NCI-H1417 treated with DMSO at 0.1 percent for 48 hours (cell line): ENCODE measurements at places on chromosomes 12 and 14.

DNA sequence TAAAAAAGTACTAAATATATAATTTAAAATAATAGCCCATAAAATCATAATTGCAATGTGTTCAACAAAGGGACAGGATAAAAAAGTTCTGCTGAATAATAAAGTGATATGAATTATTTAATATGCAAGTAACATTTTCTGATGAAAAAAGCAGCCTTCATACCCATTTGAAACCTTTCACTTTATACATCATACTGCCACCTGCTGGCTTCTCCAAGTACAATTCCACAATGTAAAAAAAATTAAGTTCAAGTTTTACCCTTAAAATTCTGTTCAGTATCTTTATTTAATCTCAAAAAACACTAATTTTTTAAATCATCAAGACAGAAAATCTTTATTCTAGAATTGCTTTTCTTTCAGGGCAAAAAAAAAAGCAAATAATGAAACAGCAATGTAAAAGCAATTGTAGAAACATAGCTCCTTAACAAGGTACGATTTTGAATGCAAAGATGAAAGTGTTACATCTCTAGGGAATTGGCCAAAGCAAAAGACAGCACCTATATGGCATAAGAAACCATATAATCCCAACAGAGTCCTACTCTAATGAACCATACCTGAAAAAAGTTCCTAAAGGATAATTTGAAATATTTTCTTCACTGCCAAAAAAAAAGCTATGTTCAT lies 15.0 kb downstream of the MDM1 start:
- no peak for DNase-seq

DNA sequence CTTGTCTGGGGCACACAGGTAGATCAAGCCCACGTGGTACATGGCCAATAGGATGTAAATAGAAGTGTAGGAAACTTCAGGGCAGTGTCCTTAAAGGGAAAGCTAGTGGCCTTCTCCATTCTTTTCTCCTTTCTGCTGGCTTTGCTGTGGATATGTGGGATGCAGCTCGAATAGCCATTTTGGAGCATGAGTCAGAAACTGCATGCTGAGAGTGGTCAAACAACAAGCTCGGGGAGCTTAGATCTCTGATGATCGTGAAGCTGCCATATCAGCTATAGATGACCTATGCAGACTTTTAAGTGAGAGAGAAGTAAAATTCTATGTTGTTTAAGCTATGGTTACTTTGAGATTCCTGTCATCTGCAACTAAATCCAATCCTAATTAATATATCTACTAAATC lies 241.3 kb upstream of the DAAM1 start:
- DNase-seq, result no peak

DNA sequence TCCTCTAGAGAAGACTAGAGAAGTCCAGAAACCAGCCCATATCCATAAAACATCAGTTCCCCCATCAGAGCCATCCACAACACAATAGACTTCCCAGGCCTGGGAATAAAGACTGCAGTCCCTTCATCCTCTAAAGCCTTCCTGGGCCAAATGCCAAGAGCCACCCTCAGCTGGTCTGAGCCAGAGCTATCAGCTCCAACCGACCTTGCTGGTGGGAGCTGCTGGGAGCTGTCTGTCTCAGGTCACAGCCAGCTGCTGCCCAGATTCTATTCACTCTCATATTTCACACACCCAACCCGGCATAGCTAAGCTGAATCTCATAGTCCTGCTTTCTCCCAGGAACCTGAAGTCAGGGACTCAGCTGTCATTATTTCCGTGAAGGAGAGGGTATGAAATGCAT lies 10.9 kb upstream of the TFCP2 start:
- DNase-seq, result no peak

- peak; percentile 33 for DNase-seq
These were observed 75.0 kb downstream of the TGFB3 start for GRCh38 chr14:75906680-75907280.

DNA sequence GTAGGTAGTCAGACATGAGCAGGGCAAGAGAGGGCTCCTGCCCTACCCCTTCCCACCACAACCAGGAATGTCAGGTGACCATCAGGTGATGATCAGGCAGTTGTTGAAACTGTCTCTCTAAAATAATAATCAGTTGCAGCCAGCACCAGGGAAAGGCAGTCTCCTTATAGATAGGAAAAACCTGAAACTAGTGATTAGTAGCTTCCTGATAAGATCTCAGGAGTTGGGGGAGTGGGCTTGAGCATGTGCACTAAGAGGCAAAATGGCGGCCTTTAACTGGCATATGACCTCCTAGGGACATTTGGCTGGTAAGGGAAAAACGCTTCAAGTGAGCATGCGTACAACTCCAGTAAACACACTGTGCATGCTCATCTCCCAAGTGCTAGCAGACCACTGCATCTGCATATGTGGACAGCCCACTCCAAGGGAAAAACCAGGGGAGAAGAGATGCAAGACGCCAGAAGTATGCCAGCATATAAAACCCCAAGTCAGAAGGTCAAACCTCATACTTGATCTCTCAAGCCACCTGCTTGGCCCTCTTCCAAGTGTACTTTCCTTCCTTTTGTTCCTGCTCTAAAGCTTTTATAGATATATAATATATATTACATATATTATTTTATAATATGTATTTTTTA lies 37.1 kb downstream of the TGFB3 start:
- no peak for DNase-seq

GRCh38 chr12:97984436-97984835 lies 521.8 kb downstream of the RMST start:
- no peak for DNase-seq

GRCh38 chr14:48096897-48097296 lies 421.5 kb upstream of the MDGA2 start:
- no peak for DNase-seq

- no peak for DNase-seq
These were observed 7.2 kb upstream of the KRT75 start for GRCh38 chr12:52441320-52441911.

DNA sequence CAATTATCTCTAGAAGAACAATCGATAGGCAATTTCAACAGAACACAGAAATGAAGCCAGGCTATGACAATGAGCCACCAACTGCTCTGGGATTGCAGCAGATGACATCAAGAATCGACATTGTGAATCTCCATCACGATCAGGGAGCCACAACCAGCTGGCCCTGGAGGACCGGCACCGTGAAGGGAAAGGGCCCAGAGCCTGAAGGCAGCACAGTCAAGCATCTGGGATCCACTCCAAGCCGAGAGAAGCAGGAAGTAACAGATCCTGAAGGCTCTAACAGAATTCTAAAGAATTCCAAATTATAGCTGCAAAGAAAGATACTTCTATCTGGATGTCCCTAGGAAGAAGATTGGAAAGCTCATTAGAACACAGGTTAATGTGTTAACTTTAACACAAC lies 61.0 kb downstream of the LRRC74A start:
- DNase-seq, result no peak

- no peak for DNase-seq
These were observed 109.2 kb upstream of the FLRT2 start for GRCh38 chr14:85420707-85421106.

DNA sequence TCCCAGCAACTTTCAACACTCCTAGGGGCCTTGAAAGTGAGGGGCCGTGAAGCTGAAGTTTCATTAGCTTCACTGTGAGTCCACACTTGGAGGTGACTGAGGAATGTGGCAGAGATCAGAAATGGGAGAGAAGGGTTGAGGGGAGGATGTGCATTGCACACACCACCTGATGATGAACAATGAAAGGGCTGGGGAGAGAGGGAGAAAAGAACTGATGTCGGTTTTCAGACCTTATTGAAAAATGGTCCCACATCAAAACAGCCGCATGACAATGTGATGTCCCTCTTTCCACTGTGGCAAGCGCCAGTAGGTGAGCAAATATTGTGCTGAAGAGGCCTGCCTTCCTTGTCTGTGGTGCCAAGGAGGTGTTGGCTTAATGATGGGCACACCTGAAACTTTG lies 32.3 kb upstream of the ATP23 start:
- no peak for DNase-seq

DNA sequence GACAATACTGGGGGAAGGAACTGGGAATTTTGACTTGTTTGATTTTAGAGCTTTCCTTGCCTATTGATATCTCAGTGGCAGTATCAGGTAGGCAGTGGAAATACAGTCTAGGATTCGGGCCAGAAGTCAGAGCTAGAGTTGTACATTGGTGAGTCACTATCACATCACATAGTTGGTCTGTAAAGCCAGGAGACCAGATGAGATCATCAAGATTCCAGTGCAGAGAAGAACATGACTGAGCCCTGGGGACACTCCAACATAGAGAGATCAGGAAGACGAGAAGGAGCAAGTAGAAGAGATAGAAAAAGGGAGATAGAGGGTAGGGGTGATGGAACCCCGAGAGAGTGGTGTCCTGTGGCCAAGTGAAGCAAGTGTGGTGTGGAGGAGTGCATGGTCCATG lies 46.6 kb upstream of the NR1H4 start:
- no peak for DNase-seq

DNA sequence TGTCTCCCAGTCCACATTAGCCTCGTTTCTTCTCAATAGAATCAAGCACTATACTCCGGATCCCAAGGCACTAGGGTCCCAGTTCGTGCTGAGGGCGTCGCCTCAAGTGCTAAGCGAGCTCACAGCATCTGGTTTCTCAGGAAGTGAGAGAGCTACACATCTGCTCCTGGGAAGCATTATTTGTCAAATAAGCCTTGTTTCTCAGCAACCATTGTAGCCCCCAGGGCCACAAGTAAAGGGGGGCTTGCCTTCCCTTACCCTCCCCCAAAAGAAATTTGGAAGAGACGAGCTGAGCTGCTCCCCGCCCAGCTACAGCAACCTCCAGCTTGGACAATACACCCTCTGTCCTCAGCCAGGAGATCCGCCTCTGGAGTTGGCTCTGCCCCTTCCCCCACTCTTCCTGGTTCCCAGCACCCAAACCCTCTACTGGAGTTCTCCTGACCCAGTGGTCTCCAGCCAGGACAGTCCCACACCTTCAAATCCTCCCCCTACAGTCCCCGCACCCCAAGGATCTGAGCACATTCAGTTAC lies 5.7 kb upstream of the TNS2 start:
- DNase-seq, result no peak

DNA sequence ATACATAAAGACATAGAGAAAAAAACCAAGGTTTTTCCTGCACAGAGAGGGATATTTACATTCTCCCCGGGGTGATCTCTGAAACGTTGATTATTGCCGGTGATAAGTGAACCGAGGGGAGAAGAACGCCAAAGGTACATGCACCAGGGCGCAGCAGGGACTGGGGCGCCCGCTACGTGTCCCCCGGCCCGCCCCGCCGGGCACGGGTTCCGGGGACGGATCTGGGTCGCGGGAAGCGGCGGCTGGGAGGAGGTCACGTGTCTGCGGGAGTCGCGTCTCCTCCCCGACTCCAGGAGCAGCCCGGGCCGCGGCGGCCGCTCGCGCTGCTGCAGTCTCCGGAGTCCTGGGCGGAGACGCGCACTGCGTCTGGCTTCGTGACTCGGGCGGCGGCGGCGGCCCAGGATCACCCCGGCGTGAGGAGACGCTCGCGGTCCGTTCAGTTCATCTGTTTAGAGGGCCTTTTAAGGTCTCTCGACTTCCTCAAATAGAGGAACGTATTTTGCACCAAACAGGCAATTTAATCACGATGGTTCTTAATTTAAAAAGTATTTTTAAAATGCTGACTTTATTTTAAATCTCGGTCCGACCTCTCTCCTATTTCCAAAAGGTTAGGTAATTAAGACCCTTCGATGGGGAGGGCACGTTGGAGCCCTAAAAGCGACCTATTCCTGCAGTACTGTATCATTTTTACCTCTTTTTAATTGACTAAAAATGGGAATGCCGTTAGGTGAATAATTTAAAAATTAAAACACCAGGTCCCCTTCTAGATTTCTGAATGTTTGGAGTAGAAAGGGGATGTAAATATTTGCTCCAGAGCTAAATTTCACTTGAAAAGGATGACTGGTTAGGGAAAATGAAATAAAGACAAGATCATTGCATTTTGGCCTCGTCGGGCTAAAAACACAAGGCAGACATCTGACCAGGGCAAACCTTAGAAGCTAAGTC lies 1.8 kb upstream of the BHLHE41 start:
- DNase-seq, result no peak

- no peak for DNase-seq
These were observed 50.4 kb downstream of the GXYLT1 start for GRCh38 chr12:42094277-42094676.

DNA sequence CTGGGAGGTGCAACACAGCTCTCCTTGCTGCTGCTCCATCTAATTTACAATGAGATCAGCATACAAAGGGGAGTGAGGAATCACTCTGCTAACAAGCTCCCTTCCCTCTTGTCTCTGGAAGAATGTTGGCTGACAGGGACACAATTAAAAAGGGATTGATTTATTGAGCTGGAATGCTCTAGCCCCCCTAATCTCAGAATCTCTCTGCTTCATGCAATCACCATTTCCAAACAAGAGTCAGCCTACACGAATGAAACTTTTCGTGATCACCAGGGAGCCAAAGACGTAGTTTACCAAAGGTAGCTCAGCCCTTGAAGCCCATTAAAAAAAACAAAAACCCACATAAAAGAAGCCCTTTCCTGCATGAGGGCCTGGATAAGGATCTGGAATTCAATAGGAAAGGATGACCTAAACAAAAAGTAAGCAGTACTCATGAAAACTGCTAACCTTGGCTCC lies 223.8 kb downstream of the C12orf75 start:
- DNase-seq, result no peak

DNA sequence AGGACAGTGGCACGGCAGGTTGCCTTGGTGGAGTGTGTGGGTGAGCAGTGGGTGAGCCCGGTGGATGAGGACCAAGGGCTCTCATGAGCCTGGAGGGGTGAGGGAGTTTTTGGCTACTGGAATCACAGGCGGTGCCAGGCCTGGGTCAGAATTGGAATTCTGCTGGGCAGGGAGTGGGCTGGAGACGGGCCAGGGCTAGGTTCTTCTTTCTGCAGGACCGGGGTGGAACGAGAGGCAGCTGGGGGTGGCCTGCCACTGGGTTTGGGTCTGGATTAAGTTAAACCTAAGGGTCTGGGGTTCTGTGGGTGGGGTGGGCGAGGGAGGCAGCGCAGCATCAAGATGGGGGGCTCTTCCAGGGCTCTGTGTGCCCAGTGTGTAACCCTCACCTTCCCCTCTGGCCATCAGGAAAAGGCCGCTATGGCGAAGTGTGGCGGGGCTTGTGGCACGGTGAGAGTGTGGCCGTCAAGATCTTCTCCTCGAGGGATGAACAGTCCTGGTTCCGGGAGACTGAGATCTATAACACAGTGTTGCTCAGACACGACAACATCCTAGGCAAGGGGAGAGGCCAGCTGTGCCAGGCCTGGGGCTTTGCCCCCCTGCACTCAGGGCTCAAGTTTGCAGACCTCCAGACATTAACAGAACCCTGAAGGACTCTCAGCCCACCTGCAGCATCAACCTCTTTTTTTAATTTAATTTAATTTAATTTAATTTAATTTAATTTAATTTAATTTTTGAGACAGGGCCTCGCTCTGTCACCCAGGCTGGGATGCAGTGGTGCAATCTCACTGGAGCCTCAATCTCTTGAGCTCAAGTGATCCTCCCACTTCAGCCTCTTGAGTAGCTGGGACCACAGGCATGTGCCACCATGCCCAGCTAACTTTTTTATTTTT lies 7.0 kb downstream of the ACVRL1 start:
- DNase-seq, result no peak

DNA sequence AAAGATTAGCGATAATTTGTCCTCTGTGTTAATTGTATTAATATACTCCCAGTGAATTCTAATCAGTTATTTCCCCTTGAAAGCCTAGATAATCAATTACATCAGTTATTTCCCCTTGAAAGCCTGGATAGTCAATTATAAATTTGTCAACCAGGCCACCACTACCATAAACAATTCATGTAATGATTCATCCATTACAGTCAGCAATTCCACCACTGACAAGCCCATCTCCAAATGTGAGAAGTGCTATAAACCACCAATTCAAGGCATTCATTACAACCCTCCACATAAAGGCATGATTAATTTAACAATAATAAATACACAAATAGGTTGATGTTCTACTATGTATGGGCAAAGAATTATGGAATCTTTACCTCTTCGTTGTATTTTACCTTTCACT lies 40.9 kb downstream of the INTS13 start:
- no peak for DNase-seq

- no peak for DNase-seq
These were observed 26.0 kb downstream of the C12orf42 start for GRCh38 chr12:103469719-103470118.
